ENCODE measurements at places on chromosomes 12 and 14.
A peak's percentile ranks its signal among the peaks of the same experiment; 100 is the strongest.

DNA sequence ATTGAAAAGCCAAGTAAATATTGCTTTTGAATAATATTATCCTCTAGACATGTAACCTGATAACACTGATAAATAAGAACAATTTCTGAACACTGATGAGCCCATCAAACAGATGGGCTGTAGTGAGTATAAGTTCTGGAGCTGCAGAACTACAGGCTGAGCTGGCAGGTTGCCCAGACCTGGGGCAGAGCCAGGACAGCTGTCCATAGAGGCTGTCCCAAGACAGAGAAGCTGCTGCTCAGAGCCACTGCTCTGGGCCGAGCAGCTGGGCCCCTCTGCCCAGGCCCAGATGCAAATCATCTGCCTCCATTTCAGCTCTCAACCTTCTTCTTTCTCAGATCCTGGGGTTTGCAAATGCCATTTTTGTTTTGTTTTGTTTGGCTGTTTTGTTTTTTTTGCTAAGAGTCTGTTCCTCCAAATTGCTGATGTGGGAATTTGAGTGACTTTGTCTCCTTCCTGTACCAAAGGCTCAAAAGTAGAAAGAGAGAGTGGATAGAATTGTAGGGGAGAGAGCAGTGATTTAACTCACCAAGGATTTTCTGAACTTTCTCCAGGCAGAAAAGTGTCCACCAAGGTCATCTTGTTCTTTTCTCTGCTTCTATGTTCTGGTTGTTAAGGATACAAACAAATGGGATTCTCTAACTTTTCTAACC is 4.0 kb upstream of the TESPA1 start:
- no peak for DNase-seq

DNA sequence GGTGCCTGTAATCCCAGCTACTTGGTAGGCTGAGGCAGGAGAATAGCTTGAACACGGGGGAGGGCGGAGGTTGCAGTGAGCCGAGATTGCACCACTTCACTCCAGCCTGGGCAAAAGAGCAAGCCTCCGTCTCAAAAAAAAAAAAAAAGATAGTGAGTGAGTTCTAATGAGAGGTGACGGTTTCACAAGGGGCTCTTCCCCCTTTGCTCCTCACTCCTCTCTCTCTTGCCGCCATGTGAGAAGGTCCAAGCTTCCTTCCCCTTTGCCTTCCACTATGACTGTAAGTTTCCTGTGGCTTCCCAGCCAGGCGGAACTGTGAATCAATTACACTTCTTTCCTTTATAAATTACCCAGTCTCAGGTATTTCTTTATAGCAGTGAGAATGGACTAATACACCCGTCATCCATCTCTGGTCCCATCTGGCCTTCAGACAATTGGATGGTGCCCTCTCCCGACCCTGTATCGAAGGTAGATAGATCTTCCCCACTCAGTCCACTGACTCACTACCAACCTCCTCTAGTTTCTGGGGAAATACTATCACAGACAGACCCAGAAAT is 27.0 kb upstream of the RCOR1 start:
- DNase-seq: no peak

GRCh38 chr14:54309615-54310014 is 87.2 kb upstream of the CDKN3 start:
- DNase-seq: no peak

DNA sequence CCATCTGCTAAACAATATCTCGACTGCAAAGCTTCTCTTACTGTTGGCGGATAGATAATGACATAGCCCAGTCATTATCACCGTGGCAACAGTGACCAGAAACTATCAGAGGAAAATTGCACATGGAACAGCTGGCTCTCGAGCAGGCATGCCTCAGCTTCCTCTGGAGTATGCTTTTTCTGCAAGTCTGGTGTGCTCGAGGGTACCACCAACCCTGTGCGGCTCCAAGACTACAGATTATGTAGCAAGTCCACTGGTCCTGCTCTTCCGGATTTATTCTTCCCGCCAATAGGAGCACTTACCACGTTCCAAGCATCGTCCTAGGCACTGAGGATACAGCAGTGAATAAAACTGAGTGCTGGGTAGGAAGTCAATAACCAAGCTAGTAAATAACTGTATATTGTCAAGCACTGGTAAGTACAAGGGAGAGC is 1.4 kb upstream of the GLRX5 start:
- no peak for DNase-seq

DNA sequence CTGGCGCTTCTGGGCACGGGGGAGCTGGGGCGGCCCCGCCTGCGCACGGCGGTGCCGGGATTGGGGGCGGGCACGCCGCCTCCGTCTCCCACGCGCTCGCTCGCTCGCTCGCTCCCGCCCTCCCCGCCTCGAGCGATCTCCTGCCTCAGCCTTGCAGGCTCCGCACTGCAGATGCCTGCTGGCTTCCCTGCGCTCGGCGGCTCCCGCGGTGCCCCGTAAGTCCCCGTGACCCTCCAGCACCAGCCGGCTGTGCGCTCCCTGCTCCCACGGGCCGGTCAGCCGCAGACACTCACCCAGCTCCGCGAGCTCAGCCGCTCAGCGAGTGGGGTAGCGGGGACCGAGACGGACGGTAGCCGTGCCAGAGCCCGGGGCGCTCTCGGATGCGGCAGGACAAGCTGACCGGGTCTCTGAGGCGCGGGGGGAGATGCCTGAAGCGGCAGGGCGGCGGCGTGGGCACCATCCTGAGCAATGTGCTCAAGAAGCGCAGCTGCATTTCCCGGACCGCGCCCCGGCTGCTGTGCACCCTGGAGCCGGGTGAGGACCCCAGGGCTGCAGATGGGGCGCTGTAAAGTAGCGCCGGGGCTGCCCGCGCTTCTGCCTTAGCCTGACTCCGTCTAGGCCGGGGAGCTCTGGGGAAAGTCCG is at the start of gene TBC1D30:
Gene TBC1D30 (plus strand): TSS at position 148 of the 643 bp plus-strand sequence. CDS start 233 bp downstream, at position 381.
- peak; percentile 27 for DNase-seq

DNA sequence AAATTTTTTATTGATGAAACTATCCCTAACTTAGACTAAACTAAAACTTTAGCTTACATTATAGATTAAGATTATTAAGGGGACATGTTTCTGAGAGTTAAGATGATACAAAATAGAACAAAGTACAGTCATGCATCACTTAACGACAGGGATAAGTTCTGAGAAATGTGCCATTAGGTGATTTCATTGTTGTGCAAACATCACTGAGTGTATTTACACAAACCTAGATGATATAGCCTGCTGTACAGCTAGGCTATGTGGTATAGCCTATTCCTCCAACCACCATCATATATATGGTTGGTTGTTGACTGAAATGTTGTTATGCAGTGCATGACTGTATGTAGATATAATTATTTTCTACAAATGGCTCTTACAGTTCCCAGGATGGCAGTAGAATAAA is 46.5 kb downstream of the ATP6V1D start:
- no peak for DNase-seq

DNA sequence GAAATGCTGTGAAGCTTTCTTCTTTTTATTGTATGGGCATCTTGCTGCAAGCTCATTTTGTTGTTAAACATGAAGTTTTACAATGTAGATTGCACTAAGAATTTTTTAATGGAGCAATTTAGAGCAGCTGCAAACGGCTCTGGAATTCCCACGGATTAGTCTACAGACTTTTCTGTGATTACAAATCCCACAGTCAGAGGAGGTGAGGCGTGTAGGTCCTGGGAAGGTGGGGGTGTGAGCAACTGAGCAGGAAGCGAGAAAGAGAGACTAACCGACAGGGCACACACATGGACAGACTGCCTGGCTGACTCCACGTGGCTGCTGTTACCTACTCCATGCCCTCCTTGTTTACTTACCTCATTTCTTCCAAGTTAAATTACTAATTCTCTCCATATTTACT is 348.5 kb downstream of the NPAS3 start:
- no peak for DNase-seq

DNA sequence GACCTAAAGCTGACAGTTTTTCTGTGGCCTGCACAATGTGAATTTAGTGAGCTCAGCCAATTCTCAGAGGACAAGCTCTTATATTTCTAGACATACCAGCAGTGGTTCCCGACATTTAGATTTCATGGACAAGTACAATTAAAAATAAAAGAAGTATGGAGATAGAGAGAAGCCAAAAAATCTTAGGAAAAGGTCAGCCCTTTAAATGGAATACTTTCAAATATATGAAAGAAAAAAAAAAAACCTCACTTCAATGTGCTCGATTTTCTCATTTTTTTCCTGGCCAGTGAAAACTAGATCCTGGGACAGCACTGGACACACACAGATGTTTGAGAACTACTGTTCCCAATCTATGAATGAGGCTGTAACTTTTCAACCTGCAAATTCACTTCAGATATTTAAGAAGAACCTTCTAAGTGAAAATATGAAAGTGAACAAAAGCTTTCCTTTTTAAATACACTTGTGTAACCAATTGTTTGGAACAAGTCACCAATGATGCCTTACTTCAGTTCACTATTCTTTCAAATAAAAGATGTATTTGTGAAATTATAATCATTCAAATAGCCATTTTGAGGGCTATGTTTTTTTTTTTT is 109.4 kb downstream of the SLC38A1 start:
- DNase-seq: no peak

DNA sequence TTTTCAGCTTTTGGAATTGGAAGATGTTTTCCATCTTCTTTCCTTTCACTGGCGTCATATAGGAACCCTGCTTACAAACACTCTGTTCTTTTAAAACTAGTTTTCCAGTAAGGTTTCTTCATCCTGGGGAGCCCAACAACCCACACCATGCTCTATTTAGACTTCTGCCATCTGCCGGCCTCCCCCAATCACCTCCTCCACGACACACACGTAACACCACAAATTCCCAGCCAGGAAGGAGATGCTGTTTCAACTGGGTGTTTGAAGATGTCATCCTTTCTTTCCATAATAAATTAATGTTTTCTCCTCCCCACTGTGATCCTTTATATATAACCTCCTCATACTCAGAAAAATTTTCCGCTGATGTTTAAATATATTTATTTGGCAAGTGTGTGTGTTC is 231.4 kb upstream of the DDHD1 start:
- no peak for DNase-seq

- DNase-seq: no peak
Observed at GRCh38 chr12:24473097-24473496, 475.8 kb downstream of the BCAT1 start.

DNA sequence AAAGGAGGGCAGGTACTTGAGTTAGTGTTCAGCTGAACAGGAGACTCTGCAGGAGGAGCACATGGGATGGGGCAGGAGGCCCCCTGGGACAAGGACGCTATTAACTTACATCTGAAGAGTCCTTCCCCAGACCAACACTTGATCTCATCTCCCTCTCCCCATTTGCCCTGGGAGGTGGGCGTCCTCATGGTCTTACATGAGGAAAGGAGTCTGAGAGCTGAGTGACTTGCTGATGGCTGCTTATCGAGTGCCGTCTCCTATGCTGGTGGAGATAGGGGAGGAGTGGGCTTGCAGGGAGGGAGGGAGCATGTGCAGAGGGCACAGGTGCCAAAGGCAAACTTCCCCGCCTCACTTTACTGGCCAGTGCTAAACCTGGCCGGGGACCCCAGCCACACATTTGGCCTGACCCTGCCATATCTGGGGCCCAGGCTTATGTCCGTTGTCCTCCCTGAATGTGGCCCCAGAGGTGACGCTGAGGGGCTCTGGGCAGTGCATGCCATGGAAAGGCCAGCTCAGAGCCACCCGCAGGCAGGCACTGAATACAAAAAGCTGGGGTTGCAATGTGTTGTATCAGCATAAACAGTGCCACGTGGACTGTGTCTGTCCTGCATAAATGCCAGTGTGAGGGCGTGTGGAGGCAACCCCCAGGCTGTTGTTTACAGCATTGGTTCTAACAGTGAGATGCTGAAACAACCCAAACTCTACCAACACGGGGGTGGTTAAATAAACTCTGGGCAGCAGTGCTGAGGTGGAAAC is 29.4 kb downstream of the FAIM2 start:
- no peak for DNase-seq

Data from activated T-cell treated with anti-CD3 and anti-CD28 coated beads, Interleukin-2, amount 50 U/mL, for 1 hour (primary cell).